ENCODE measurements at places on chromosomes 16 and 17.
A peak's percentile ranks its signal among the peaks of the same experiment; 100 is the strongest.

- no peak for DNase-seq
Observed at GRCh38 chr16:10497132-10498101, 83.0 kb downstream of the EMP2 start.

- no peak for DNase-seq
Observed at GRCh38 chr17:76080768-76081287, 1.8 kb downstream of the ZACN start.

GRCh38 chr17:77286641-77287431 is 146.1 kb downstream of the SEC14L1 start:
- no peak for DNase-seq

- DNase-seq = no peak
Observed at GRCh38 chr16:84015399-84015798, 27.2 kb downstream of the SLC38A8 start.

DNA sequence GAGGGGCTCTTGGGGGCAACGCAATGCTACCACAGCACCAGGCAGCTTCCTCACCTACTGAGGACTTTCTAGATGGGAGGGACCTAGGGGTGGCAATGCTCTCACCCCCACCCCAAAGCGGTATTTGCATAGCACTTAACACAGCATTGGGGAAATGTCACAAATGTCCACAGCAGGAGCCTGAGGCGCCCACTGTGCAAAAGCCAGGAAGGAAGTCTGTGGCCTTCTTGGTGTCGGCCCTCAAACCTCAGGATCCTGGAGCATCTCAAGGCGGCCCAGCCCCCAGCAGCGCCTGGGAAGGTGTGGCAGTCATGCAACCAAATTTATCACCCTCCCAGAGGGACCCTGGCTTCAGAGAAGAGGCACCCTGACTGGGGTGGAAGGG is 45.3 kb downstream of the WNT3 start:
- no peak for DNase-seq

DNA sequence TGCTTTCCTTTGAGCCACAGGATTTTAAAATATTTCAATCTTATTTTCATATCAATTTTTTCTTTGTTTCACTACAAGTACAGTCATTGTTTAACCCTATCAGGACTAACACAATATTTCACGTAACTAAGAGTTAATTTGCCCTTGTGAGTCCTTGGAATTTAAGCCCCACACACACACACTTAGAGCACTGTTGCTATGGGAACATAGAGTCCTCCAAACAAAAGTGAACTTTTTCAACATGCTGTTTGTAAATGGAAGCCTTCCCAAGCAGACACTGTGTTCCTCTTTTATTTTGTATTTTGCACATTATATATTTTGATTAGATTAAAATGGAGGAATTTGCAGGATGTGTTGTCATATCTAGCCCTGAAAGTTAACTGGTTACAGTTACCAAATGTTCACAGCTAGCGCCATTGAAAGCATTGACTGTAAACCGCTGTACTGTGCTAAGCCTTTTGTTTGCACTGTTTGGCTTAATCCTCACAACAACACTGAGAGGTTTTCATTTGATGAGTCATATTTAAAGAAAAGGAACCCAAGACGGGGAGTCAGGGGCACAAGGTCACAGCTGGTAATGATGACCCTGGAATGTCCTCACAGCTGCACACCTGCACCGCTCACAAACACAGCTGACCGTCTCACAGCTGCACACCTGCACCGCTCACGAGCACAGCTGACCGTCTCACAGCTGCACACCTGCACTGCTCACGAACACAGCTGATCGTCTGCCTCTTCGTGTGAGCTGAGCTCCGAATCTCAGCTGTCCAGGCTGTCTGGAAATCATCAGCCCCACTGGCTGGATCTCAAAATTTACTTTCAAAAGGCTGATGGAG is 6.3 kb downstream of the HSBP1 start:
- DNase-seq = no peak

DNA sequence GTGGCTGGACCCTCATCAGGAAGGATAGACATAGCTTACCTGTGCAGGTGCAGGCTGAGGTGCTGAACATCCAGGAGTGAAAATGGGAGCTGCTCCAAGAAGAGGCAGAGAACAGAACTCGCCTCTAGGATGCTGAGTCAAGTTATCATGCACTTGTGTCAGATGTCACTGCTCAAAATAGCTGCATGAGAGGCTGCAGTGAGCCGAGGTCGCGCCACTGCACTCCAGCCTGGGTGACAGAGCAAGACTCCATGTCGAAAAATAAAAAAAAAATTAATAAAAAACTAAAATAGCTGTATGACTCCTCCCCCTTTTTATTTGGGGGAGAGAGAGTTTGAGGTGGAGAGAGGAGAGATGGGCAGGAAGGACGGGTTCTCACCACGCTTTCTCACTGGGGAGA is 148.8 kb downstream of the FOXL1 start:
- no peak for DNase-seq

DNA sequence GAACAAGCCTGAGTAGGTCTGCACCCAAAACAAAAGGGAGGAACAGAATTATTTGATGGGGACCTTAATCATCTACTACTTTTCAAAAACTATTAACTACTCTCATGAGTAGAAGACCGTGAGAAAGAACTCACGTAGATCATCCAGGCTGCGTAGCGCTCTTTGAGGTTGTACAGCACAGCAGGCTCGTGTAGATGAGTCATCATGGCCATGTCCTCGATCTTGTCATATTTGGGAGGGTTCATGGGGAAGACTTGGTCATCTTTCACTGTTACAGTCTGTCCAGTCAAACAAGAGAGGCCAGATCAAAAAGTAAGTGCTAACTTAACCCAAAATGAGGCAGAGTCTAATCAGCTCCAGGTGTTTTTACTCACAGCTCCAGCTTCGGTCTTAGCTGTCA is 2.3 kb downstream of the MYH1 start:
- no peak for DNase-seq

- DNase-seq = no peak
Observed at GRCh38 chr17:27603880-27604794, 26.9 kb upstream of the LGALS9 start.

- no peak for DNase-seq
Observed at GRCh38 chr16:56986361-56986760, 3.0 kb upstream of the NLRC5 start.

GRCh38 chr16:5634666-5635180 is 537.1 kb upstream of the EEF2KMT start:
- DNase-seq = no peak

- no peak for DNase-seq
Observed at GRCh38 chr17:68665373-68665772, 64.2 kb upstream of the FAM20A start.

GRCh38 chr16:70699696-70700095 is 13.8 kb upstream of the MTSS2 start:
- no peak for DNase-seq

DNA sequence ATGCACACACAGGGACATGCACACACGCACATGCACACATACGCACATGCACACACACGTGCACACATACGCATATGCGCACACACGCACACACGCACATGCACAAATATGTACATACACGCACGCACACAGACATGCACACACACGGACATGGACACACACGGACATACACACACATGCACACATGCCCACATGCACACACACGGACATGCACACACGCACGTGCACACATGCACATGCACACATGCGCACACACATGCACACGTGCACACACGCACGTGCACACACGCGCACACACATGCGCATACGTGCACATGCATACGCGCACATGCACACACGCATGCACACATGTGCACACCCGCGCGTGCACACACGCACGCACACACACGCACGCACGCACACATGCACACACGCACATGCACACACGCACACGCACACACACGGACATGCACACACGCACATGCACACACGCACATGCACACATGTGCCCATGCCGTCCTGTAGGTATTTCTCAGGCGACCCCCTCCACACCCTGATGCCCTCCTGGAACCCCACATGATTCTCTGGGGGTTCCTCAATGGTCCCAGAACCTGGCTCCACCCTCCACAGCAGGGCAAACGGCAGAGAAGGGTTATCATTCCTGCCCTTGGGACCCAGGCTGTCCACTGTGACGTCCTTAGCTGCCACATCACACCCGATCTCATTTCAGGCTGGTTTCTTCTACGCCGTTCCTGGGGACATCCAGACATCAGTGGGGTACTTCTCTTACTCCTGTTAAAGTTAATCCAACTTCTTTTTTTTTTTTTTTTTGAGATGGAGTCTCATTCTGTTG is 9.6 kb upstream of the RBFOX3 start:
- DNase-seq = no peak

GRCh38 chr16:66363211-66363777 is 3.2 kb upstream of the CDH5 start:
- DNase-seq = no peak

DNA sequence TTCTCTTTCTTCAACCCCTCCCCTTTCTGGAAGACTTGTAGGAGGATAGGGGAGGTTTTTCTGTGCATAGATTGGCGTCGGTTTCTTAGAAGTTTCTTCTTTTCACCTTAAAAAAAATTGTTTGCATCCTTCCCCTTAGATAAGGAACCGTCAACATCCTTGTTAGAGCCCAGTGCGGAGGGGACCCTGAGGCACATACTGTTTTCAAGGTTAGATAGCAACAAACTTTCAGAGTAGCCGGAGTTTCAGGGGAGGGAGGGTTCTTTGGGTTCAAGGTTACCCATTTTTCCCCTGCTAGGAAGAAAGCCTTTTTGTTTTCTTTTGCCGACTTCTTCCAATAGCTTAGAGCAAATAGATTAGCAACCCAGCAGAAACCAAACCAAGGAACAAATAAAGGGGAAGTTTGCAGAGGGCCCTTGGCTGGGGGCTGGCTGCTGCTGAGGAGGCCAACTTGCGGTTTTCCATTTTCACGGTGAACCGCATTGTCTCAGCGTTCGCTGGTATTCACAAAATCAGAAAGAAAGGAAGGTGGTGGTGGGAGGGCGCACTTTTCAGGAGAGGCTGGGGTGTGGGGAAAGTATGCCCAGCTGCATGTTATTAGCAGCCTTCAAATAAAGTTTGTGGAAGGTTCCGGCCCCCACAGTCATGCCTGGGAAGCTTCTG is 28.8 kb downstream of the MSI2 start:
- peak; percentile 28 for DNase-seq

DNA sequence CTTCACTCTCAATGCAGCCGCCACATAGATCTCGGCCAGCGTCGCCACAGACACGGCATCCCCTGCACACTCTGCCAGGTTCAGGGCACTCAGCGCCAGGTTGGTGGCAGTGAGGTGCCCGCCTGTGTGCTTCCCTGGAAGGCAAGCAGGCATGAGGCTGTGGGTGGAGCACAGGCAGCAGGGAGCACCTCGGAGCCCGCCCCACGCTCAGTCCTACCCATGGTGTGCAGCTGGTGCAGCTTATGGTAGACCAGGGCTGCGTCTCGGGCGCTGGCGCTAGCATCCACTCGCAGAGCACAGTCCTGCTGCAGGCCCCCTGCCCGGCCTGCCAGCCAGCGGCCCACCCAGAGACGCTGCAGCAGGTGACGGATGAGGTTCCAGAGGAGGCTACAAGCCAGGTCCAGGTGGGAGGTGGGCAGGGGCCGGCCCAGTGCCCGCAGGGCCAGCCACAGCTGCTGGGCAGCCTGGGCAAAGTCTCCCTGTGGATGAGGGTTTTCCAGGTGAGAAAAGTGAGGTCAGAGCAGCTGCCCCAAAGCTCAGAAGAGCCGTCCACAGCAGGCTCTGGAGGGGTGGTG is 20.5 kb downstream of the SREBF1 start:
- DNase-seq = no peak

GRCh38 chr17:41943492-41943891 is 13.1 kb downstream of the ODAD4 start:
- no peak for DNase-seq

DNA sequence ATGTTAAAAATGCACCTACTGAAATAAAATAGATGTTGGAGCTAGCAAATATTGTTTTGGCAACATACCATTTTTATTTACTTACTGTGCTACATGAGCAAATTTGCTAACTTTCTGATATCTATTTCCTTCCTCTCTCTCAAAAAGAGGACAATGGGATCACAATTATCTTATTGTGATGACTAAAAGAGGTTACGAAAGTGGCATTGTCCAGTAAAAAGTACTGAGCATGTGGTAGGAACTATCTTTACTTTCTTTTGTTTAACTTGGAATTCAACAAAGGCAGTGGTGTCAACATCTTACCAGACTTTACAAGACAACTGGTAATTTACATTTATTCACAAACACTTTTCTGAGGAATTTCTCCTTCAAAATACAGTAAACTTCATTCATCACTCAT is 1542.6 kb upstream of the CDH8 start:
- DNase-seq = no peak

- no peak for DNase-seq
Observed at GRCh38 chr17:42179911-42180410, 981 bp downstream of the KCNH4 start.

GRCh38 chr16:57131351-57131970 is 39.1 kb downstream of the CPNE2 start:
- DNase-seq = no peak

- DNase-seq = peak; percentile 23
Observed at GRCh38 chr16:57029161-57030160, 40.1 kb downstream of the NLRC5 start.

DNA sequence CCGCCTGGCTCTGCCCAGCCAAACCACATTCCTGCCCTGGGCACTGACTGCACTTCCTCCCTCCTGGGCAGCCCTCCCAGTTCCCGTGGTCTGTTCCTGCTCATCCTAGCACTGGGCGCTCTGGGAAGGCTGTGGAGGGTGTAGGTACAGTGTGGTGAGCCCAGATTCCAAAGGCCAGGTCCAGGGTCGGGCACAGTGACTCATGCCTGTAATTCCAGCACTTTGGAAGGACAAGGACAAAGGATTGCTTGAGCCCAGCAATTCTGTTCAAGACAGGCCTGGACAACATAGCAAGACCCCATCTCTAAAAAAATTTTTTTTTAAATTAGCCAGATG is 30.6 kb downstream of the C16orf74 start:
- DNase-seq = no peak

DNA sequence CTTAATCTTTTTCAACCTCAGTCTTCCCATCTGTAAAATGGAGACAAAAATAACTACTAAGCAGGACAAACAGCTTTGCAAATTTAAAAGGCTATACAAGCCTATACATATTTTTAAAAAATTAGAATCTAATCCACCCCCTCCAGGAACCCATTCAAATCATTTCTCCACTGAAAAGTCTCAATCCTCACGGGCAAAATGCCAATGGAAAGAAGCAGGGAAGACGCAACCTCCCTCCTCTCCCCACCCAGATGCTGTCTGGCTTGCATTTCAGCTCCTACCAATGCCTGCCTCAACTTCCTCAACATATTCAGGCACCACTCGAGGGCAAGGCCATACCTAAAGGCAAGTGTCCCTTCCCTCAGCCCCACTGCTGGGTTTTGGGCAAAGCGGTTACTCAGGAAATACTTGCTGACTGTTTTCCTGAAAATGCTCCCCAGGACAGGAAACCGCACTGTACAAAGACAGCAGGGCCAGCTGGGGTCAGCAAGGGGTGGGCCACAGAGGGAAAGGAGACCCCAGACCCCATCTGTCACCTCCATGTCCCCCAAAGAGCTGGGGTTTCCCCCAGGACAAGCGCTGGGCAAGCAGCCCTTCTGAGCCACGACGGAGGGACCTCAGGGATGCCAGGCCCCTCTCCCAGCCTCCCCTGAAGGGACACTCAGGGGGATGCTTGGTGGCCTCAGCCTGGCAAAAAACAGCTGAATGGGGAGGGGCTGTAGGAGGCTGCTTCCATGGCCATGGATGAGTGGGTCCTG is 47.7 kb upstream of the DOC2B start:
- DNase-seq = no peak

GRCh38 chr17:49287481-49287880 is 56.9 kb upstream of the PHOSPHO1 start:
- no peak for DNase-seq

GRCh38 chr17:80803451-80804428 is 187.9 kb upstream of the CHMP6 start:
- DNase-seq = no peak

- DNase-seq = no peak
Observed at GRCh38 chr17:8441690-8442089, 6.0 kb downstream of the NDEL1 start.
